ENCODE measurements at places on chromosomes 16 and 17. TPM values are rescaled to one million over a fixed set of nuclear protein-coding genes. Genes with fewer than 3 reads are reported as not detected.

DNA sequence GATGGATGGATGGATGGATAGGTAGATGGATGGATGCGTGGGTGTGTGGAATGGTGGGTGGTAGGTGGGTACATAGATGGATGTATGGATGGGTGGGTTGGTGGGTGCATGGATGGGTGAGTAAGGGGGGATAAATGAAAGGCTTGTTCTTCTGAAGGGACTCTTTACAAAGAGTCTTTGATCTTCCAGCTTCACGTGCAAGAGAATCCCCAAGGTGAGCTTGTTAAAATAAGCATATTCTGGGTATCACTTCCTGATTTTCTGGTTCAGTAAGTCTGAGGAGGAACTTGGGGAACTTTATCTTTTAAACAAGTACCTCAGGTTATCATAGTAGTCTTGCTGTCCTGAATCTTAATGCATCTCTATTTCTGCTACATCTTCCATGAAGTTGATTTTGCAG, 639.1 kb downstream of the MAF start:
- no peaks in the 10 kb centered on the region for H3K36me3 ChIP-seq
- no peak for DNase-seq
- no peaks in the 10 kb centered on the region for H3K4me1 ChIP-seq
- no peak overlapping the region for H3K4me3 ChIP-seq
- H3K27me3 ChIP-seq, result no peaks in the 10 kb centered on the region

DNA sequence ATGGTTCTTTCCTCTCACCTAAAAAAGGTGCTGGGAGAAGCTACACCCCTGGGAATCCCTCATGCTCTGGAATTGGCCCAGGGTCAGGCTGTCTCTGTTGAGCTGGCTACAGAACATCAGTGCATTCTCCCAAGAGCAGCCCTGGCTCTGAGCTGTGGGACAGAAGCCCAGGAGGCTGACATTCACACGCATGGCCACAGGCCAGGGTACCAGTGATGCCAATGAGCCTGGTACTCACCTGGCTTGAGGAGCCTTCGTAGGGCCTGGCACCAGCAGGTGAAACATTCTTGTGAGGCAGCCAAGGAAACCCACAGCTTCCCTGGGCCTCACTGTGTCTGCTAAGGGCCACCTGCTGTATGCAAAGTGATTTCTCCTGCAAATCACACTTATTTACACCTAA, 121.7 kb upstream of the CCL2 start:
- H3K4me1 ChIP-seq, result no peaks in the 10 kb centered on the region
- no peaks in the 10 kb centered on the region for H3K36me3 ChIP-seq
- H3K4me3 ChIP-seq, result no peak overlapping the region
- H3K27ac ChIP-seq, result no peak overlapping the region
- no peaks in the 10 kb centered on the region for H3K27me3 ChIP-seq
- DNase-seq, result no peak

DNA sequence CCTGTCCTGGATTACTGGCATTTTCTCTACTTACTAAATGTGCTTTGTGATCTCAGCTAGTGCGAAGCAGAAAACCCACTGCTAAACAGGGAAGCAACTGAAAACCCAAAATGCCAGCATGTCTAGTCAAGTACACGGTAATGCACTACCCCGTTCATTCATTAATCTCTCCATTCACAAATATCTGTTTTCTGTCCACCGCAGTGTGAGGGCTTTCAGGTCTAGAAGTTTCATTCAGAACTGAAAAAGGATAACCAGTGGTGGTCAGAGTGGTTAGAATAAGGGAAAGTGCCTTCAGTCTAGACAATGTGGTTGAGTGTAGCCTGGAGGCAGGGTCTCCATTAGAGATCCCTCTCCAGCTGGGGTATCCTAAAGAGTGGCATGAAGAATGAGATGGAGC, 68.3 kb downstream of the C17orf67 start:
- no peaks in the 10 kb centered on the region for H3K4me1 ChIP-seq
- no peak for DNase-seq
- H3K4me3 ChIP-seq, result no peak overlapping the region
- H3K27ac ChIP-seq, result no peak overlapping the region
- H3K36me3 ChIP-seq, result no peaks in the 10 kb centered on the region

DNA sequence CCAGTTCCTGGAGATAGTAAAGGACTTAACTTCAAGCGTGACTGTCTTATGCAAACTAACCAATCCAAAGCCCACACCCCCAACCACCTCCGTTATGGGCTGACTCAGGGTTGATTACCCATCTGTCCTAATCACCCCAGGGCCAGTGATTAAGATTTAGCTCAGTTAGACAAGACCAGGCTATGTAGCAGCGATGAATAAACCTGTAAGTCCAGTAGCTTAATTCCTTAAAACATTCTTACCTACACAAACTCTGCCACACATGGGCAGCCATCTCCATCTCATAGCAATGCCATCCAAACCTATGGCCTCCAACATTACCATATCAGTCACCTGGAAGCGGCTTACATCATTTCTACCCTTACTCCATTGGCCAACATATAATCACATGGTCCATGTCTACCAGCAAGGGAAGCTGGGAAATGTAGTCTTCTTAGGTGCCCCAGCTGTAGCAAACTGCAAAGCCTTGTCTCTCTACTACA, 266.7 kb downstream of the SHISA9 start:
- no peak for DNase-seq
- no peak overlapping the region for H3K4me3 ChIP-seq
- H3K36me3 ChIP-seq, result no peaks in the 10 kb centered on the region
- no peak overlapping the region for H3K27ac ChIP-seq
- no peaks in the 10 kb centered on the region for H3K27me3 ChIP-seq
- no peaks in the 10 kb centered on the region for H3K4me1 ChIP-seq

DNA sequence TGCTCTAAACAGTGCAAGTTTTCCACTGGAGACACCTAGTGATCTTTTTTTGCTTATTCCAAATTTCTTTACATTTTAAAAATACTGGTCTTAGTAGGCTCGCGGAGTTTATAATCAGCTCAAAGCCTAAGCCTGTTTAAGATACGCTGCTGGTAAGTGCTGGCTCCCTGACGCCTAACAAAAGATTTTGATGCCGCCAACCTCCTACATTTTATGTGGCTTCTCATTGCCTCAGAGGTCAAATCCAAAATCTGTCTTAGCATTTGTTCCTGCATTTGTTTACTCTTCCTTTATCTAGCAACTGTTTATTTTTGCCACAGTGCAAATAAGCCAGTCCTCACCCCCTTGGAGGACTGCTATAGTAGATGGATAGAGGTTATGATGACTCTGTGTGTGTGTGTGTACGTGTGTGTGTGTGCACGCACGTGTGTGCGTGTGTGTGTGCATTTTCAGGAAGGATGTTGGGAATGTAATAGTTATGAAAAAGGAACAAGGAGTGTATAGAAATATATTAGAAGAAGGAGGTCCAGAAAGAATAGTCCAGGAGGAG, 24.8 kb downstream of the HS3ST3B1 start:
- no peak for DNase-seq
- no peaks in the 10 kb centered on the region for H3K36me3 ChIP-seq
- no peak overlapping the region for H3K27ac ChIP-seq

DNA sequence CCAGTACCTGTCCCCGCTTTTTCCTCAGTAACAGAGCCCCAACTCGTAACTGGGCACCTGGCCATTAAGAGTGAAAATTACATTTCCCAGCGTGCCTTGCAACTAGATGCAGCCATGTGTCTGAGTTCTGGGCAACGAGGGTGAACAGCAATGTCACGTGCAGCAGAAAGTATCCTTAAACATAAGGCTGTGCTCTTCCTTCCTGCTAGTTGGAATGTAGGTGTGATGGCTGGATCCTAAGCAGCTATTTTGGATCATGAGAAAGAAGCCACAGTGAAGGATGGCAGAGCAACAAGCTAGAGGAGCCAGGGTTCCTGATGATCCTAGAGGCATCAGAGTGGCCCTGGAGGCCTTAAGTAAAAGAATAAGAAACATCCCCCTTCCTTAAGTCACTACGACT, 36.0 kb downstream of the ACTG1 start:
- no peaks in the 10 kb centered on the region for H3K36me3 ChIP-seq
- no peak overlapping the region for H3K27ac ChIP-seq
- no peak for DNase-seq
- no peak overlapping the region for H3K4me3 ChIP-seq
- H3K27me3 ChIP-seq, result peaks cover 3% of the 10 kb centered on the region
- peaks cover 9% of the 10 kb centered on the region for H3K4me1 ChIP-seq

- H3K4me1 ChIP-seq, result no peaks in the 10 kb centered on the region
- no peak overlapping the region for H3K27ac ChIP-seq
- H3K4me3 ChIP-seq, result no peak overlapping the region
- H3K36me3 ChIP-seq, result no peaks in the 10 kb centered on the region
- H3K27me3 ChIP-seq, result no peaks in the 10 kb centered on the region
- no peak for DNase-seq
Measured at GRCh38 chr17:69960755-69961154, 114.3 kb upstream of the KCNJ16 start.

GRCh38 chr16:79437764-79438751, 162.5 kb downstream of the MAF start:
- no peak overlapping the region for H3K27ac ChIP-seq
- H3K27me3 ChIP-seq, result no peaks in the 10 kb centered on the region
- no peaks in the 10 kb centered on the region for H3K36me3 ChIP-seq
- DNase-seq, result no peak
- no peaks in the 10 kb centered on the region for H3K4me1 ChIP-seq

DNA sequence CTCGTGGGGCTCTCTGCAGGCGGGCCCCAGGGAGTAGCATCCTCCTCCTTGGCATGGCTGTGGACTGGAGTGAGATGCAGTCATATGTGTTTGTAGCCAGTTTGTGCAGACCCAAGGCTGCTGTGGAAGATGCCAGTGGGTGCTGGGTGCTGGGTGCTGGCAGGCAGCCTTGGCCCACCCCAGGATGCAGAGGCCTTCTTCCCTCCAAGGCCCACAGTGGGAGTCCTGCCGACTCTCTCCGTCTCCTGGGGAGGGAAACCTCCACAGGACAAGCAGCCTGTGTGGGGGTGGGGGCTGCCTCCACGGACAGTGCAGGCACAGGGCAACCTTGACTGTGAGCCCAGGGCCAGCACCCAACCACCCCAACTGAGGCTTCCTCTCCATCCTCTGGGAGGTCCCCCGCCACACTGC, 13.8 kb upstream of the TMEM92 start:
- peaks cover 4% of the 10 kb centered on the region for H3K4me1 ChIP-seq
- no peak for DNase-seq
- no peak overlapping the region for H3K4me3 ChIP-seq
- H3K27me3 ChIP-seq, result peaks cover 5% of the 10 kb centered on the region

- DNase-seq, result no peak
- no peak overlapping the region for H3K4me3 ChIP-seq
- no peak overlapping the region for H3K27ac ChIP-seq
- H3K36me3 ChIP-seq, result no peaks in the 10 kb centered on the region
- H3K27me3 ChIP-seq, result no peaks in the 10 kb centered on the region
- peaks cover 27% of the 10 kb centered on the region for H3K4me1 ChIP-seq
Measured at GRCh38 chr16:89604764-89605163, 8.7 kb upstream of the DPEP1 start.

DNA sequence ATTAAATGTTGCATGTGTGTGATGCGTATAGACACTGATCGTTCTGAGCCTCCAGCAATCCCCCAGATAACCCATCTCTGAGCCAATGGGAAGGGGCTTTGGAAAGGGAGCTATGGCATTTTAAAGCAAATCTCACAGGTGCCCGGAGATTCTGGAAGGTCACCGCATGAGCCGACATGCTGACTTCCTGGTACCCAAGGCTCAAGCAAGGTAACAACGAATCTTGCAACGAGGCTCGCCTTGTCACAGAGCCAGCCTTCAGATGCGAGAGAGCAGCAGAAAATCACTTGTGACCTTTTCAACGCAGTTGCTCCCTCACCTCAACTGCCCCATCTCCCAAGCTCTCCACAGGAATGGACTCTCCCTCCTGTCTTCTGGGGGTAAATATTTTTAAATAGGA, 154.8 kb upstream of the CDH5 start:
- no peaks in the 10 kb centered on the region for H3K36me3 ChIP-seq
- H3K27me3 ChIP-seq, result no peaks in the 10 kb centered on the region
- H3K27ac ChIP-seq, result no peak overlapping the region

DNA sequence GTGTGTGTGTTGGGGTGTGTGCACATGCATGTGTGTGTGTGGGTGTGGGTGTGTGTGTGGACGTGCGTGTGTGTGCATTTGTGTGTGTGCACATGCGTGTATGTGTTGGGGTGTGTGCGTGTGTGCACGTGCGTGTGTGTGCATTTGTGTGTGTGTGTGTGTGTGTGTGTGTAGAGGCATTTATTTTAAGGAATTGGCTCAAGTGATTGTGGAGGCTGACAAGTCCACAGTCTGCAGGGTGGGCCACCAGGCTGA, 37.9 kb upstream of the JPH3 start:
- H3K4me1 ChIP-seq, result no peaks in the 10 kb centered on the region
- no peak overlapping the region for H3K27ac ChIP-seq
- no peaks in the 10 kb centered on the region for H3K36me3 ChIP-seq
- DNase-seq, result no peak
- H3K4me3 ChIP-seq, result no peak overlapping the region

DNA sequence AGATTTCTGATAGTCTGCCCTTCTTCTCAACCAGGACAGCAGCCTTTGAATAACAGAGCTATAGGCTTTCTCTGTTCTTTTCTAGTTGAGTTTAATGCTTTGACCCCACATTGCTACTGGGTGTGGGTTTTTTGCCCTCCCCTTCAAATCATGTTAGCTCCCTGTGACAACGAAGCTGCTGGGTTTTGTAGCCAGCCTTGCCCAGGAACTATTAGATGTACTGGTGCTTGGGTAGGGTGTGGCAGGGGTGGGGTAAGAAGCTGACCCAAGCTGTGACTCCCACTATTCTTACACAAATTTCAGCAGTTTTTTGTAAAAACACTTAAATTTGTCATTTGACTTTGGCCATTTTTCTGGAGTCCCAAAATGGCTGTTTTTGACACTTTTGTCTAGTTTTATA, 69.7 kb downstream of the NLK start:
- H3K36me3 ChIP-seq, result no peaks in the 10 kb centered on the region
- DNase-seq, result no peak
- no peak overlapping the region for H3K4me3 ChIP-seq
- no peaks in the 10 kb centered on the region for H3K4me1 ChIP-seq

DHRS7C gene
- polyA plus RNA-seq, result 0.24 TPM

NAGS gene
- 37.5 TPM for polyA plus RNA-seq

RNU2-1 gene
- not detected for polyA plus RNA-seq

CA7 gene
- 12.1 TPM for polyA plus RNA-seq
